K562 (cell line): ENCODE measurements at places on chromosomes 1 and 21.
A peak's percentile ranks its signal among the peaks of the same experiment; 100 is the strongest.

GRCh38 chr1:20399196-20399595, 86.8 kb downstream of the CAMK2N1 start:
- DNase-seq, result no peak

DNA sequence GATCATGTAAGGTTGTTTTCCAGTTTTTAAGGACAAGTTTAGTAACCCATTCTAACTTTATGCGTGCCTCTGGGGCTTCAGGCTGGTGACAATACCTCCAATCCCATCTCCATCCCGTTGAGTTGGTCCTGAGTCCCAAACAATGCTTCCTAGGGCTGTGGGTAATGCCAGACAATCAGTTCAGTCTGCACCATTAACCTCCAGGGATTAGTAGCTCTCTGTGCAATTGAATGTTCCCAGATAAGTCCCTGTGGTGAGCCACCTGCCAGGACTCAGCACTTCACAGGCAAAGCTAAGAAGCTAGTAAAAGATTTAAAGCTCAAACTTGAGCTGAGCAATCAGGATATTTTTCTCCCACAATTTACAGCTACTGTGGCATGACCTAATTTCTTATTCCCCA, 462.2 kb upstream of the PTBP2 start:
- no peak for DNase-seq

GRCh38 chr1:213723187-213723586, 264.6 kb upstream of the PROX1 start:
- no peak for DNase-seq

DNA sequence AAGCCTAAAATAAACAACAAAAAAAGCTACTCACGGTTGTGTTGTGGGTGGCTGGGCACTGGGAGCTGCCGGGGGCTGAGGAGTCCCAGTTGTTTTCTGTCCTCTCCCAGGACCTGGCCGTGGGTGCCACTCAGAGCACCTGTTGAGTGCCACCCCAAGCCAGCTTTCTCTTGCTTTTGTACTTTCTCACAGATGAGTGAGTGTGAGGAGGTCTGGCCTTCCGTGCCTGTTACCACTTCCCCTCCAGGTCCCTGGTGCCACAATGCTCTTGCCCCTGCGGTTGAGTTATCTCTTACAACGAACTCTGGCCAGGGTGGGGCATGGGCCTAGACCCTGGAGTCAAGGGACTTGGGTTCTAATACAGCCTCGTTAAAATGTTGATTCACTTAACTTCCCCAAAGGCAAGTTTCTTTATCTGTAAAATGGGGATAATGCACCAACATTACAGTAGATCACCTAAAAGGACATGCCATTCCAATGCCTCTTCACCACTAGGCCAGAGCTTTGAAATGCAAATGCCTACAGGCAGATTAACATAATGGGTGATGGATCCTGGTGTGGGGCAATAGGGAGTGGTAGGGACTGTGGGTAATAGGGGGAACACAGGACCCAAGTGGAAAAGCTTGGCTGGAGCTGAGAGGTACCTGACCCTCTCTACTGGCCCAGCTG, at the start of gene CNR2:
CNR2 (minus strand) TSS at position 151 of the 669 bp plus-strand sequence. CDS start 37,745 bp downstream, outside the sequence.
- DNase-seq, result no peak

DNA sequence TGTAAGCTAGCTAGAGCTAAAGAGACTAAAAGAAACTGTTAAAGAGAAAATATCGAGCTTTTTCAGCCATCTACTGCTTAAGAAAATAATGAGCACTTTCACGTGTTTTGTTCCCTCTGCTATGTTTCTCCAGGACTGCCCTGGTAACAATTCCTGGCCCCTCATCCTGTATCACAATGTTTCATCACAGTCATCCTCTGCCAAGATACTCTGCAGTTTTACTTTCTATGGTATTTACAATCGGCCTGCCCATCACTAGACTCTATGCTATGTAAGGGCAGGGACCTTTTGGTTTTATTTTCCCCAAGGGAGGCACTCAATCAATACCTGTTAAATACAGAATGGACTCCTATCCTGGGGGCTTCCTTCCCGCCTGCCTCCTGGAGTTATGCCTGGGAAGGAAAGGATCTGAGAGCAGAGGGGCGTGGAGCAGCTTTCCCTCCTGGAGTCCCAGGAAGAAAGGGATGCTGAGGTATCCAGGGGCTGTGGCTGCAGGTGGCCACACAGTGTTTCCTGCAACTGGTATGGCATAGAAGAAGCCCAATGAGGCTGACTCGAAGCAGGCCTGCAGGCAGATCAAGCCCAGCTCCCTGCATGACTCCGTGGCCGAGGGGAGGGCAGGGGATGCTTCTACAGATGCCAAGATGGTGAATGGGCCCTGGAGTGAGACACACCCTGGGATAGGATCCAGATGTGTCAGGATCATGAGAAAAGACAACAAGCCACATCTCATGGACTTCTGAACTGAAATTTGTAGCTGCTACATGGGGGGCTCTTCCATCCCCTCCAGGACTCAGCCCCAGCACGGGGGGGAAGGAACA, 52.9 kb downstream of the MATN1 start:
- DNase-seq, result no peak

GRCh38 chr1:162179121-162179520, 109.6 kb downstream of the NOS1AP start:
- no peak for DNase-seq

- DNase-seq, result no peak
These were observed 524.0 kb downstream of the LRRIQ3 start for GRCh38 chr1:73673971-73674370.

GRCh38 chr1:27633298-27633610, 1.7 kb downstream of the FGR start:
- DNase-seq, result no peak

- no peak for DNase-seq
These were observed 699.9 kb downstream of the MATN1 start for GRCh38 chr1:30023339-30024022.

DNA sequence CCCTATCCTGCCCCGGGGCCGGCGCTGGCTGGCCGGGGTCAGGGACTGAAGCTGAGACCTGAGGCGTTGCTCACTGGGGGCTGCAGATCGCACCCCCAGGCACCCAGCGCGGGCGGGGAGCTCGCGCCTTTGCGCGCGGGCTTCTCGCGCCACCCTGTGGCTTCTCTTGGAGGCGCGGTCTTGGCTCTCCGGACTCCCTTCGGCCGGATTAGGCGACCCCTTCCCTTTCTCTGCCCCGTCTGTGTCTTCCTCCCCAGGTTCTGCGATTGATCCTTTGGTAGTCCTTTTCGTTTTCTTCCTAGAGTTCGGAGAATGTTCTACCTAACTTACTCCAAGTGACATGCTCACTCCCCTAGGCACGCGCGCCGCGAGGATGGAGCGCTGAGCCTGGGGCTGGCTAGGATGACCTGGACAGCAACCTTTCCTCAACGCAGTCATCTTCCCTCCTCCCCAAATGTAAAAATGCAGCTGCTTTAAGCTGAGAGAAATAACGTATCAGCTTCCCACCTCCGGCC, 495 bp upstream of the NTRK1 start:
- peak; percentile 86 for DNase-seq

GRCh38 chr1:11838349-11839272, 9.0 kb downstream of the NPPA start:
- DNase-seq, result peak; percentile 87

GRCh38 chr1:39645411-39646043, 6.1 kb upstream of the HEYL start:
- no peak for DNase-seq

DNA sequence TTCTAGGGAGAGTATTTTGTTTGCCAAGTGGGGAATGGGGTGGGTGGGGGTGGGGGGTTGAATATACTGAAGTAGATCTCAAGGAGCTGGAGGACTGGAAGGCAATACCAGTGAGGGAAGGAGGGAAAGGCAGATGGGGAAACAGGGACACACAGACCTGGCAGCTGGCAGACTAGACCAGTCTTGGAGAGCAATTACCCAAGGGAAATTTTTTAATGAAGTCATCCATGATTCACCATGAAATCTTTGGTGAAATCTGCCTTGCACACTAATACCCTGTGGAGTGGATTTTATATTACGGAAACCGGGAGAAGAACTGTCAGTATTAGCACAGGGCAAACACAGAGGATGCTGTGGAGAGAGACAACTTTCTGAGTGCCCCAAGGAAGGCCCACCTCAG, 29.7 kb upstream of the MARK1 start:
- DNase-seq, result no peak
